ENCODE measurements at places on chromosomes 1 and 21.
A peak's percentile ranks its signal among the peaks of the same experiment; 100 is the strongest.

DNA sequence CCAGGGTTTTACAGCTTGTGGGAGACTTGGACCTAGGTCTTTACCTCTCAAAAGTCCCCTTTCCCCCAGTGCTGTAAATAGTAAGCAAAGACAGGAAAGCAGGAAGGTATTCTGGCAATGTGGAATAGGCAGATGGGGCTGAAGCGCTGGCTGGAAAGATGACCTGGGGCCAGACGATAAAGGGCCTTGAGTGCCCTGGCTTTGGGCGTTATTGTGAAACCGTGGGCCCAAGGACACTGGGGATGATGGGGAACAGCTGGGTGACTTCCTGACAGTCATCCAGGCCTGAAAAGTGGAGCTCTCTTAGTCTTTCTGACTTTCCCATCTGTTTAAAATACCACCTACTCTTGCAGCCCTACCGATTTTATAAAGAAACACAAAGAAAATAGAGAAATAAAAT is 16.3 kb downstream of the URB2 start:
- no peak for DNase-seq

DNA sequence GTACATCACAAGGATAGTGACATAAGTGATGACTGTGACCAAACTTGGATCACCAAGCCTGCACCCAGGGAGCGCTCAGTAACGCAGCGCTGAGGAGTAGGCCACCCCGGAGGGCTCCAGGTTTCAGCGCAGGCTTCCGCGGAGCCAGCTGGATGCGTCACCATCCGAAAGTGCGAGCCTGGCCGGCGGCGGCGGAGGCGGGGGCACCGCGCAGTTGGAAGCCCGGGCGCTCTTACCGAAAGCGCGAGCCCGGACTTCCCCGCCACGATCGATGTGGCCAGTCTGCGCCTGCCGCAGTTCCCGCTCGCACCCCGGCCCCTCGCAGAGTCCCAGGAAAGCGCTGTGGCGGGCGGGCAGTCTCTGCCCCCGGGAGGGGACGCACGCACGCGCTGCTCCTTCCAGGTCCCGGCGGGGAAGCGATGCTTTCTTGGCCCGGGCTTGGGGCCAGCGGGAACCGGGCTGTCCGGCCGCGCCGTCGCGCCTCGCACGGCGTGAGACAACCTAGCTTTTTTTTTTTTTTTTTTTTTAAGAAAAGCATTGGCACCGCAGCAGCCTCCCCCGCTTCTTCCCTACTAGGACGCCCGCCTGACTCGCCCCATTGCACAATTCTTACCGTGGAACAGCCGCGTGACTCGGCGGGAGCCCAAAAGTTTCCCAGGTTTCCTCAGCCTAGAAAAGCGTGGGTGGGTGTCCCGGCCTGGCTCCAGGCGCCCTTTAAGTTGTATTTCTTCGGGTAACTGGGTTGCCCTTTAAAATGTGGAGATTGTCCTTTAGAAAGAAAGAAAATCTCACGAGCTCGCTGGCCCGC is 36.4 kb upstream of the JAK1 start:
- peak; percentile 91 for DNase-seq

- no peak for DNase-seq
Measured at GRCh38 chr1:117594261-117594990, 11.4 kb upstream of the TENT5C start.

GRCh38 chr1:183365093-183365492 is 53.1 kb downstream of the NMNAT2 start:
- DNase-seq, result no peak

- no peak for DNase-seq
Measured at GRCh38 chr1:217564833-217565232, 66.1 kb downstream of the GPATCH2 start.

GRCh38 chr1:156214024-156214748 is 1.4 kb downstream of the PMF1 start:
- no peak for DNase-seq

- DNase-seq, result no peak
Measured at GRCh38 chr21:45026826-45027225, 47.6 kb upstream of the ADARB1 start.

- DNase-seq, result no peak
Measured at GRCh38 chr21:34877485-34878128, 171.5 kb downstream of the RUNX1 start.

DNA sequence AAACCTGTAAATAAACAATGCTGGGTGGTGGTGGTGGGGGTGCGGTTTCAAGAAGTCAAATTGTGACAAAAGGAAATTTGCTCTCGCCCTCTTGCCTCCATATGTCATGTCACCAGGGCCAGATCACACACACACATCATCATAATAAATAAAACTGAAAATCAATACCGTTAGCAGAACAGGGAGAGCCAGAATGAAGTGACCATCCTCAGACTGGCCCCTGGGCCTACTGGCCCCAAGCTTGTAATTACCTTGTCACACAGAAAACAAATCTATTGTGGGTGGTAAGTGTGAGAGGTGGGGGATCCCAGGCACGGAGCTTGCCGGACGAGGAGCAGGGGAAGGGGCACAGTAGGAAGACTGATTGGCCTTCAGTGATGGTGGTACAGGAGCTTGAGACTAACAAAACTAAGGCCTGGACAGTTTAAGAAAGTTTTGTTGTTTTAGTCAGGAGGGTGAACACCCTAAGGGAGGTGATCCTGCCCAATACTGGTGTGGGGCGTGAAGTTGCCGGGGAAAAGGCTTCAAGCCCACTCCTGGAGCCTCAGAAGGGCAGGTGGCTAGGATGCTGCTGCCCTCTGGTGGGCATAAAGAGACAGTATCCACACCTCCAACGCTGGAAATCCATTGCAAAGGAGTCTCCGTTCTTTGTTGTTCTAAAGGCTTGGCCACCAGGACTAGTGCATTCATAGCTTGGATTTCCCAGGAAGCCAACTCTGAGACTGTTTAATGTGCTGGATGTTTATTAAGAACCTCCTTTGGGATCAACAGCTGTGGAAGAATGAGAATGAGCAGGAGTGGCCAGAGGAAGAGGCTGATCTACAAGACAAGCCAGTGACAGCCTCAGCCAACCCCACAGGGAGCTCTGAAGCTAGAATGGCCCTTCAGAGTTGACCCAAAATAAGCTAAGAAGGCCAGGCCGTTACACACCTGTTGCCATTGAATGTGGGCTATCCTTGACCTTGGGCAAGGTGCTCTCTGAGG is 8.1 kb upstream of the C1orf216 start:
- DNase-seq, result peak; percentile 46

DNA sequence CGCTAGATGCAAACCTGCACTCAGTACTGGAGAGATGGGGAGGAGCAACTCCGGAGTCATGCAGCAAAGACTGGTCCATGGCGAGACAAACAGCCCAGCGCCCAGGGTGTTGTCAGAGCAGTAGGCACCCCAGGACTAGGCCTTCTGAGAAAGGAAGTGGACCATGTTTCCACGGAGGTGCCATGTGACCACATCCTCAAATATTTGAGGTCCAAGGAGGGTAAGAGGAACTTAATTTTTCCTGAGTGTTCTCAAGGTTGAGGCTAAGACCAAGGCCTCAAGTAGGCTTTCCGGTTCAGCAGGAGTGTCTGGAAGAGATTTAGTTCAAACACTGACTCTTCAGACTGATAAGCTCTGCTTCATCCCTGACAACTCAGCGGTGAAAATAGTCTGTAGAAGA is 186.2 kb downstream of the RHOU start:
- no peak for DNase-seq

GRCh38 chr1:77513839-77514763 is 168.4 kb downstream of the ZZZ3 start:
- no peak for DNase-seq

DNA sequence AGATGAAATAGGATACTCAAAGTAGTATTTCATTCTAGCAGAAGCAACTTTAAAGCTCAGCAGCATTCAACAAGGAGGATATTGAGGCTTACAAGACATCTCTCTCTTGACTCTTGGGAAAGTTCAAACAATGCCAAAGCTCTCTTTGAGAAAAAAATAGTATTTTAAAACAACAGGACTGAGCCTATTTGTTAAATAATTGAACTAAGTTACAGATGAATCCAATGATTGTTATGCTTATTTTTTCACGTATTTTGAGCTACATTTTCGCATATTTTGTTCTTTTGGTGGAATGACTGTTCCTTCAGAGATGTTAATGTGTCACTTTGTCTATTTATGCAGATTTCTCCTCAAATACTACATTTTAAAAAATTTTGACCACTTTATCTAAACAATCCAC is 200.7 kb downstream of the KCTD3 start:
- no peak for DNase-seq
